ENCODE measurements at places on chromosomes 1 and 21. TPM values are rescaled to one million over a fixed set of nuclear protein-coding genes. Genes with fewer than 3 reads are reported as not detected.

DNA sequence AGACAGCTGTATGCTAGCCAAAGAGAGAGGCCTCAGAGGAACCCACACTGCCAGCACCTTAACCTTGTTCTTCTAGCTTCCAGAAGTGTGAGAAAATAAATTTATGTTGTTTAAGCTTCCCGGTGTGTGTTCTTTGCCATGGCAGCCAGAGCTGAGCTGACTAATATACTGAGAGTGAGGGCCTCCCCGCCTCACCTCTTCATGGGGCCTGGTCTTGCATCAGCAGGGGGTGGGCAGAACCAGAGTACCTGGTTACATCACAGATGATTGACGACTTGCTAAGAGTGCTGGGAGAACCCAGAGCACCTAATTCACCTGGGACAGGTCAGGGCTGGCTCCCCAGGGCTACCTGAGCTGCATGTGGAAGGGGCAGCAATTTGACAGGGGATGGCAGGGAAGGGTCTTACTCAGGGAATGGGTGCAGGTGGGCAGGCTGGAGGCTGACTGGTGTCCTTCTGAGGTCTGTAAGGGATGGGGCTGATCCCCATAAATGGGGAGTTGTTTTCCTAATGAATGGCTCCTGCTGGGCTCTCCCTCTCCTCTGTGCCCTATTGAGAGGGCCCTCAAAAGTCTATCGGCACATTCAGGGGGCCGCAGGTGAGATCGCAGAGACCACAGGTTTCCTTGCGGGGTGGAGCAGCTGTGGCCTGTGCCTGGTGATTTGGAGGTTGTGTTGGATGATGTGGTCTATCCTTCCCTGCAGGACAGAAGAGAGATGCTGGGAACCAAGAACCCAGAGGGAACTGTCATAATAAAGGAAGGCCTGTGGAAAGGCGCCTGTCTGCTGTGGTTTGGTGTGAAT lies 60.6 kb upstream of the ETV3 start:
- DNase-seq, result no peak

DNA sequence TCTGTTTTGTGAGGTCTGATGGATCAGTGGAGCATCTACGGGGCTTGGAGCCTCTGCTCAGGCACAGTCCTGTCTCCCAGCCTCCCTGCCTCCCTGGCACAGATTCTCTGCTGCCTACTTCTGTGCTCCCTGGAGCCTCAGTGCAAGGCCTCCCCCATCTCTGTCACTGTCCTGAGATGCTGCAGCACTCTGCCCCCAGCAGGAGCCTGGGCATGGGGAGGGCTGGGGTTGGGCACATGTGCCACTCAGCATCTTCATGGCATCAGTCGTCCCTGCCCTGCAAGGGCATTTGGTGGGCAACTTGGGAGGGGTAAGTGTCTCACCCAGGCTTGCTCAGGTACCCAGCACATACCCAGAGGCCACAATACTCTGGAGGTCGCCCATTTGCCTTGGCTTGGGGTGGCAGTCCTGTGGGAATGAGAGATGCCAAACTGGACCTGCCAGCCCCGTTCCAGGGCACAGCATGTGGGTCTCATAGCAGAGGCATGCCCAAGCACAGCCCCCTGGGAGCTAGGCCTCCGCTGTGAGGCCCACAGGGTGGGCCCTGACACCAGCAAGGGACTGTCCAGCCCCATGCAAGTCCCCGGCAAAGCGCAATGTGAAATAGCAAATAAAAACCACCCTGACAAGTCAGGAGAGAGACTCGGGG lies 28.7 kb downstream of the PADI3 start:
- DNase-seq, result no peak

GRCh38 chr1:153679337-153680119 lies 1.0 kb downstream of the NPR1 start:
- DNase-seq, result no peak

GRCh38 chr1:181936768-181937581 lies 124.5 kb downstream of the ZNF648 start:
- peak; percentile 56 for DNase-seq

DNA sequence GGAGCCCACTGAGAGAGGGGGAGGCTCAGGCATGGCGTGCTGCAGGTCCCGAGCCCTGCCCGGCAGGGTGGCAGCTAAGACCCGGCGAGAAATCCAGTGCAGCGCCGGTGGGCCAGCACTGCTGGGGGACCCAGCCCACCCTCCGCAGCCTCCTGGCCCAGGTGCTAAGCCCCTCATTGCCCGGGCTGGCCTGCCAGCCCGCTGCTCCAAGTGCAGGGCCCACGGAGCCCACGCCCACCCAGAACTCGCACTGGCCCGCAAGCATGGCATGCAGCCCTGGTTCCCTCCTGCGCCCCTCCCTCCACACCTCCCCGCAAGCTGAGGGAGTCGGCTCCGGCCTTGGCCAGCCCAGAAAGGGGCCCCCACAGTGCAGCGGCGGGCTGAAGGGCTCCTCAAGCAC lies 61.5 kb downstream of the C21orf91 start:
- no peak for DNase-seq

- no peak for DNase-seq
Measured at GRCh38 chr1:231234506-231234905, 6.5 kb upstream of the GNPAT start.

ASCL5 gene
- polyA plus RNA-seq, result 0.15 TPM

FAM177B gene
- polyA plus RNA-seq, result not detected

STPG1 gene
- 12.4 TPM for polyA plus RNA-seq

COL9A2 gene
- 17.2 TPM for polyA plus RNA-seq

TMEM269 gene
- polyA plus RNA-seq, result 1.1 TPM

Measured in right renal cortex interstitium (tissue), 3 donors.